ENCODE measurements at places on chromosomes 1 and 21. TPM values are rescaled to one million over a fixed set of nuclear protein-coding genes. Genes with fewer than 3 reads are reported as not detected.

Gene FMN2
- total RNA-seq = 7.5 TPM

Gene SMIM1
- not detected for total RNA-seq

Gene WLS
- total RNA-seq = 106 TPM

Gene RGSL1
- total RNA-seq = not detected

DNA sequence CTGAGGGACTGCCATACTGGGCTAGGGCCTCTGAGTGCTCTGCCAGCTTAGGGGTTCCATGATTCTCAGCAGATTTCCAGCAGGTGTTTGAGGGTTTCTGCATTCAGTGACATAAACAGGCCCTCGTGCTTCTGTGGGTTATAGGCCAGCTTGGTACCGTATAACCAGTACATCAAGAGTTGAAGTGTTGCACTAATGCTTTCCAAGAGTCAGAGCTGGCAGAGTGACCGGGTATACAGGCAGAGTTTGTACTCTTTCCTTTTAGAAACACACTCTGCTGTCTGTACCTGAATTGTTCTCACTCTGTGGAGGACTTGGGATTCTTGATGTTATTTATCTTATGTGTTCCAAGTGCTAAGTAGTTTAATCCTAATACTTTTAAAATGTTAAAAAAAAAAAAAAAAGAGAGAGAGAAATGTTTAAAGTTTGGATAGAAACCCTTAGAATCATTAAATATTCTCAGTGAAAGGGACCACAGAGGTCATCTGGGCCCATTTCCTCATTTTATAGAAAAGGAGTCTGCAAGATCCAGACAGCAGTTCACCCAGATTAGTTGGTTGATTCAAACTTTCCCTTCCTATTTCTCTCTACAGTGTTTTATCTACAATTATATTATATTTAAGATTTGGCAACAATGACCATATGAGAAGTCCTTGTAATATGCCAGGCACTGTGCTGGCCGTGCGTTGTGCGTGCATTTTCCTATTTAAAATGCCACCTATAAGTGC, 325.8 kb downstream of the KIF26B start:
- no peak for DNase-seq

- DNase-seq = peak; percentile 77
Observed at GRCh38 chr1:2194319-2194897, at the start of gene FAAP20. Gene FAAP20, minus strand, starts transcription at chr1:2194772. Its CDS starts 23 bp downstream, at chr1:2194749.

DNA sequence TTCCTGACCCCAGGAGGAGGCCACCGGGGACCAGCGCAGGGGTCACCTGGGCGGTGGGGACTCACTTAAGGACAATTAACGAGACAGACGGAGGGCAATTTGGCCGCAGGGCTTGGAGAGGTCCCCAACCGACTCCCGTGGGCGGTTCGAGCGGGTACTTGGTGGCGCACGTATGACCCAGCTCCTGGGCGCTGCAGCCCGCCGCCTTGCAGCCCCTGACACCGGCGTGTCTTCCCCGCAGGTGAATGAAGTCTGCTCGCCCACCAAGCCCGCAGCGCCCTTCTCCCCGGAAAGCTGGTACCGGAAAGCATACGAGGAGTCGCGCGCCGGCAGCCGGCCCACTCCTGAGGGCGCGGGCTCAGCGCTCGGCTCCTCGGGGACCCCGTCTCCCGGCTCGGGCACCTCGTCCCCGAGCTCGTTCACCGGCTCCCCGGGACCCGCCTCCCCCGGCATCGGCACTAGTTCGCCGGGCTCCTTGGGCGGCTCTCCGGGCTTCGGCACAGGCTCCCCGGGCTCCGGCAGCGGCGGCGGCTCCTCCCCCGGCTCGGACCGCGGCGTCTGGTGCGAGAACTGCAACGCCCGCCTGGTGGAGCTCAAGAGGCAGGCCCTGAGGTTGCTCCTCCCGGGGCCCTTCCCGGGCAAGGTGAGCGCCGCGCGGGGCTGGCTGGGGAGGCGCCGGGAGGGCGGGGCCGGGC, 1.4 kb downstream of the KIF26B start:
- DNase-seq = peak; percentile 84

DNA sequence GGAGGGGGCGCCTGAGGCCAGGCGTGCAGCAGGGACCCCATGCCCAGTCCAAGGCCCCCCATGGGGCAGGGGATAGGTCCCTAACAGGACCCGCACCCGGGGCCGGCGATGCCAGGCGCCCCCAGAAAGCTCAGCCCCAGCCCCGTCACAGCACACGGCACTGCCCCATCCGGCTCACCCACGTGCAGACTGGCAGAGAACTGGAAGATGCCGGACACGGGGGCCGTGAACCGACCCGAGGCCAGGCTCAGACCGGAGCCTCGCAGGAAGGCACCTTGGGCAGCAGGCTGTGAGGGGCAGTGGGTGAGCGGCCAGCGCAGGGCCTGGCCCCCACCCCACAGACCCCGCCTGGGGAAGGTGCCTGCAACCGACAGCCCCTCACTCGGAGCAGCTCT, 3.3 kb downstream of the C1QTNF12 start:
- DNase-seq = no peak

DNA sequence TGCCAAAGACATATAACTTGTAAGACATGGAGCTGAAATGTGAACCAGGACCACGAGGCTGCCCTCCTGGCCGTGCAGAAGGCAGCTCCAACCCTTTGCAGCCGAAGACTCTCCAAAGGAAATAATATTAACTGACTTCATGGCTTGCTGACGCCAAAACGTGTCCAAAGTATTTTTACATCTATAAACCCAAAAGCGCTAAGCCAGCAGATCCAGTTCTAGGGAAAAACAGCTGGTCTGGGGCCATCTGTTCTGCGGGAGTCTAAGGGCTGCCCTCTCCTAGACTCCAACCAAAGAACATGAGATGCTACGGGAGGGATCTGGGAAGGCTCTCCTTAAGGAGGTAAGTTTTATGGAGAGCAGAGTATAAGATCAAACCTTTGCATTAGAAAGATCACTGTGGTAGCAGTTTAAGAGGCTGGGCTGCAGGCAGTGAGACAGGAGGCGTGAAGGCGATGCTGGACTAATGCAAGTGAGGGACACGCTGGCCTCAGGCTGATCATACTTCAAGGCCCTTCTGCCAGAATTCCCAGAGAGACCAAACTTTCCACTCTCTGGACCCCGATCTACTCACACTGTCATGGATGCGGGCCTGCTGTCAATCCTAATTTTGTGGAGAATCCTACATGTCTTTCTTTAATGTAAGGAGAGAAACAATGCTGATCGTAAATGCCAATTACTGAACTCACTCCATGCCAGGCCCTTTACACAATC, 1.2 kb downstream of the TMEM53 start:
- no peak for DNase-seq

GRCh38 chr1:150552911-150553289, 3.7 kb downstream of the ADAMTSL4 start:
- DNase-seq = peak; percentile 9

- no peak for DNase-seq
Observed at GRCh38 chr1:8059161-8059622, 33.1 kb upstream of the ERRFI1 start.

GRCh38 chr1:2160451-2161300, 33.9 kb downstream of the FAAP20 start:
- no peak for DNase-seq

- no peak for DNase-seq
Observed at GRCh38 chr1:182332261-182333060, 59.1 kb downstream of the GLUL start.

All from transverse colon (tissue), 4 donors.